A673 (cell line): ENCODE measurements at places on chromosomes 7 and 10. TPM values are rescaled to one million over a fixed set of nuclear protein-coding genes. Genes with fewer than 3 reads are reported as not detected.

The INSIG1 gene
- total RNA-seq: 51.8 and 53.4 TPM in 2 replicates

The HYAL4 gene
- total RNA-seq: not detected in 2 replicates

The ELMO1 gene
- total RNA-seq: 0.33 TPM in 1 of 2 replicates, not detected in the other

The OR2A12 gene
- not detected in 2 replicates for total RNA-seq

The CPVL gene
- 72.3 and 75.9 TPM in 2 replicates for total RNA-seq

The AKR1C4 gene
- total RNA-seq: not detected in 2 replicates

The SLC39A12 gene
- not detected in 2 replicates for total RNA-seq

The CALCR gene
- total RNA-seq: not detected in 2 replicates

The DRGX gene
- total RNA-seq: not detected in 2 replicates

The GPR141 gene
- not detected in 2 replicates for total RNA-seq

The BTBD16 gene
- total RNA-seq: not detected in 2 replicates

The RADIL gene
- total RNA-seq: 5.0 and 7.6 TPM in 2 replicates

The SGPL1 gene
- total RNA-seq: 48.6 and 65.5 TPM in 2 replicates

The INSYN2A gene
- not detected in 2 replicates for total RNA-seq

The VKORC1L1 gene
- total RNA-seq: 30.5 and 36.8 TPM in 2 replicates
